Glomerular endothelial cell (primary cell): ENCODE measurements at places on chromosomes 4 and X. TPM values are rescaled to one million over a fixed set of nuclear protein-coding genes. Genes with fewer than 3 reads are reported as not detected.

DNA sequence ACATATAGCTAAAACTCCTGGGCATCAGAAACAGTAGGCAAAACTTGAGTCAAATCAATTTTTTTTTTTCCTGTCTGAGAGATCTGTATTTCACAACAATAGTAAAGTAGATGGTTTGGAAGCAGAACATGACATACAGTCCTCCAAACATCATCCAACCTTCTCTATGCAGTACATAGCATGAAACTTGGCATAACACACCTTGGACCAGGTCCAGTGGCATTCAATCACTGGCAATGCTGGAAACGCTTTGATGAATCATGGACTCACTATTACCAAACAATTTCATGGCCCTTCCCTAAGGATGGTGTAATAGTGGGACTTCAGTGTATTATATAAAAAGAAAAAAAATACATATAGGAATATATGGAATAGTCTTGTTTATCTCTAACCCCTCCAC lies 154.6 kb downstream of the FMR1NB start:
- DNase-seq, result no peak

- DNase-seq, result no peak
Measured at GRCh38 chrX:120726294-120726693, 96.4 kb upstream of the C1GALT1C1 start.

- DNase-seq, result no peak
Measured at GRCh38 chrX:75297508-75297907, 23.6 kb downstream of the UPRT start.

MID1 gene
- total RNA-seq, result 15.5 and 20.5 TPM in 2 replicates

MAGEA12 gene
- not detected in 2 replicates for total RNA-seq

SSX4 gene
- not detected in 2 replicates for total RNA-seq
